ENCODE measurements at places on chromosomes 13 and 19.

DNA sequence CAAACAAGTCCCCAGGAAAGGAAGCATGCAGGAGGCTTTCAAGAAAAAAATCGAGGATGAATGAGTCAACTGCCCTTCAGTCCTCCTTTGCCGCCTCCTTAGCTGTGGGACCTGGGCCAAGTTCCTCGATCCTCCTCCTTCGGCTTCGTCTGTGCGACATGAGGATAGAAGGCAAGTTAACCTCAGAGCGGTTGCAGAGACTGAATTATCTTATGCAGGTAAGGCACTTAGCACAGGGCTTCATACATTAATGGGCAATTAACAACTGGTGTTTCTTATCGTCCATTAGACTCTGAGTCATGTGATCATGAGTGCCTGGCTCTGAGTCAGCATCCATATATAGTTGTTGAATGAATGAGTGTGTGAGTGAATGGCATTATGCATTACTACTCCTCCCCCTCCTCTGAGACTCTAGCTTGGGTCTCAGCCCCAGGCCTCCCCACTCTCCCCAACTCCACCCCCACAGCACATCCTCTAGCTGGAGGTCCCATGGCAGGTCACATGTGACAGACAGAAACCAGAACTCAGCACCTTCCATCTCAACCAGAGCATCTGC, 1.6 kb upstream of the TTC9B start:
- DNase-seq: no peak

GRCh38 chr19:58007285-58007684, 4.7 kb upstream of the ZNF606 start:
- DNase-seq: no peak

DNA sequence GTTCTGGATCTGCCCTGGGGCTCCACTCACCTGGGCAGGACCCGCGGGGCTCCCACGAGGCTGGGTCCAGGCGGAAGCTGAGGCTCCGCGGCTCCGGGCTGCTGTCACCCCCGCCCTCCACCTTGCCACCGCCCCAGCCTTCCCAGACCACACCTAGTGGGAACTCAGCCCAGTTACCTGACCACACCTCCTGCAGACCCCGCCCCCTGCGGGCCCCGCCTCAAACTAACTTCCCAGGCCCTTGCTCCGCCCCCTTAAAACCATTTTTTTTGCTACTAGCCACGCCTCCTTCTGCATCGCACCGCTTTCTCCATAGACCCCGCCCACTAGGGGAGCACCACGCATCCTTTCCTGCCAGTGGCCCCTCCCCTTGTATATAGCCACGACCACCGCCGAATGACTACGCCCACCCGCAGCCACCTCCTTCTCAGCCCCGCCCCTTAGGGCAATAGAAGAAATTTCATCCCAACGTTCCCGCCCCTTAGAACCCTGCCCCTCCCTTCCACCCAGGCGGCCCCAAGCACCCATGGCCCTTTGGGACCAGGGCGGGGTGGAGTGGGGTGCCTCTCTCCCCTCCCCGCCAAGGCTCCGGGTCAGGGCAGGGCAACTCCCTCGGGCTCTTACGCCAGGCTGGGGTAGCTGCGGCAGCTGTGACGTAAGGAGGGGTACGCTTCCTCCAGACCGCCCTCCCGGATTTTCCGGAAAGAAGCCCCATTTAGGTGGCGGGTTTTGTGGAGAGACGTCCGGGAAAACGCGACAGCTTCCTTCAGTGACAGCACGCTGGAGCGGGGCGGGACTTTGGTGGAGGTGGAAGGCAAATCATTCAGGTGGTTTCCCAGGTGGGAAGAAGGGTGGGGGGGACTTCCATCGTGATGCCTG, at the start of gene SH2D3A:
SH2D3A (minus strand) TSS at position 79 of the 879 bp plus-strand sequence. CDS start 3,687 bp downstream, outside the sequence.
- peak; percentile 94 for DNase-seq

GRCh38 chr13:43306372-43306771, 283.0 kb downstream of the DNAJC15 start:
- DNase-seq: no peak

GRCh38 chr13:112807653-112808376, 118.0 kb downstream of the ATP11A start:
- no peak for DNase-seq

DNA sequence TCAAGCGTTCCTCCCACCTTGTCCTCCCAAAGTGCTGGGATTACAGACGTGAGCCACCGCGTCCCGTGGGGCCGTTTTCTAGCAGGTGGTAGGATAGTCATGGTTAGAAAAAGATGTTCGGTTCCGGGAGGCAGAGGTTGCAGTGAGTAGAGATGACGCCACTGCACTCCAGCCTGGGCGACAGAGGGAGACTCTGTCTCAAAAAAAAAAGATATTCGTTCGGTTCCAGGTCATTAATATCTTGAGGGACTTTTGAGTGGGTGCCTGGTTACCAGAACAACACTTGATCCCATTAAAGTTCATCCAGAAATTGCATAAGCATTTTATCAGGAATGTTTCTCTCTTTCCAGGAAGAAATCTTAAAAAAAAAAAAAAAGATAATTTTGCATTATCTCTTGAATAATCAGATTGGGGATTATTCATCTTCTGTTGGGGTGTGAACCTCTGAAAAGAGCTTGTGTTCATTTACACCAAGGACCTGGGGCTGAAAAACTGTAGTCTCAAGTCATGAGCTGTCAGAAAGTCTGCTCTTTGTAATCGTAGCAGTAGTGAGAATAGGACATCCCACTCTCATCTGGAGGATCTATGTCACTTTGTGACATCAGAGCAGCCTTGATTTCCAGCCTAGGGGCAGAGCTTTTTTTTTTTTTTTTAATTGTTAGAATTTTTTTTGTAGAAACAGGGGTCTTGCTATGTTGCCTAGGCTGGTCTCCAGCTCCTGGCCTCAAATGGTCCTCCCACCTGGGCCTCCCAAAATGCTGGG, 1.0 kb upstream of the ETHE1 start:
- DNase-seq: no peak

DNA sequence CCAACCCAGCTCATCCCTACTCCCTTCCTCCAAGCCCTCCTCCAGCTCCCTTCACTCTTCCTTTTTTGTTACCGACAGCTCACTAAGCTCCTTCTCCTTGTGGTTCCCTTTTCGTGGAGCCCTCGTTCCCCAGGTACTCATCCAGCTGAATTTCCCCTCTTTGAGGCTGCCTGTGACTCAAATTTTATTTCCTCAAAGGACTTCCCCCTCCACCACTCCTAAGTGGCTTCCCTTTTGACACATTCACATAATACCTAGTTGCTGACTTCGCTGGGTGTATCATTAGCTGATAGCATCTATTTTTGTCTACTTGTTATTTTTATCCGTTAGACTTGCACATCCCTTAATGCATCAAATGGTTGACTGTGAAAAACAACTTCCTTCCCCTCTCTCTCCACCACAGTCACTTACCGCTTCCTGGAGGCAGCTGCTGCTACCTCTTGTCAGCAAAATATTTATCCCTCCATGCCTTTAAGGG, 14.5 kb downstream of the FFAR2 start:
- no peak for DNase-seq

DNA sequence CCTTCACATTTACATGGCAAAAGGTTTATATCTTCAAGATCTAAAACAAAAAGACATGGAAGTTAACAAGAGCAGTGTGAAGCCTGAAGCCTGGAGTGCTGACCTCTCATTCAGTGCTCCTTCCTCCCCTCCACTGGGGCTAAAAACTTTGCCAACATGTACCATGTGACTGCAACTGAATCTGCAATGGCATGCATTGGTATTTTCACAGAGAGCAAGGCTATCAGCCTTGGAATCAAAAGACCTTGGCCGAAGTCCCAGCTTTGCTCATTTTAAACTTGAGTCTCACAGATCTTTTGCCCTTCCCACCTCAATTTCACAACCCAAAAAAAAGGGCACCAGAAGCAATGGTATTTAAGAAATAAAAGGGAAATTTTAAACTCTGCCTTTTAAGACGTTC, 325.1 kb downstream of the DCT start:
- DNase-seq: peak; percentile 30

DNA sequence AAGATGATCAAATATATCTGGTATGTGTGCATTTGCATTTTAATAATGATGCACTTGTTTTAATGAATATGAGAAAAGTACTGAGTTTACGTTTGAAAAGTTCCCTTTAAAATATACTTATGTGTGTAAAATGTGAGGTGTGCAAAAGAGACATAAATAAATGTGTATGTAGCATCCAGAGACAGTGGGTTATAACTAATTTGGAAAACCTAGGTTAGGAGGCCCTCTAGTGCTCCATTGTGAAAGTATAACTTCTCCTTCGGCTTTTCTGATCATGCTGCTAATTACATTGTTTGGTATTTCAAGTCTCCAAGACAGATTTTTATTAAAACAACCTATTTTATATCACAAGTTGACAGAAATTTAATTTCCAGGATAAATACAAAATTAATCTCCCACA, 30.1 kb downstream of the SCEL start:
- no peak for DNase-seq

DNA sequence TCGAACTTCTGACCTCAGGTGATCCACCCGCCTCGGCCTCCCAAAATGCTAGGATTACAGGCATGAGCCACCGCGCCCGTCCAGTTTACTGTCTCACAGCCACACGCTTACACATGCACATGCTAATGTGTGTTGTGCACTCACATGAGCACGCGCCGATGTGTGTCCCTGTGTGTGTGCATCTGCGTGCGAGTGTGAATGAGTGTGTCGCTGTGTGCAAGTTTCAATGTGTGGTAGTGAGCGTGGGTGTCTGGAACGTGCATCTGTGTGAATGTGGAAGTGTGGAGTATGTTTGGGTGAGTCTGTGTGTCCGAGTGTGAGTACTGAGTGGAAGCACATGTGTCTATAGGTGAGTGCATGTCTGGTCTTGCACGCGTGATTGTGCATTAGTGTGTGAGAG, 4.2 kb downstream of the MAST1 start:
- no peak for DNase-seq

DNA sequence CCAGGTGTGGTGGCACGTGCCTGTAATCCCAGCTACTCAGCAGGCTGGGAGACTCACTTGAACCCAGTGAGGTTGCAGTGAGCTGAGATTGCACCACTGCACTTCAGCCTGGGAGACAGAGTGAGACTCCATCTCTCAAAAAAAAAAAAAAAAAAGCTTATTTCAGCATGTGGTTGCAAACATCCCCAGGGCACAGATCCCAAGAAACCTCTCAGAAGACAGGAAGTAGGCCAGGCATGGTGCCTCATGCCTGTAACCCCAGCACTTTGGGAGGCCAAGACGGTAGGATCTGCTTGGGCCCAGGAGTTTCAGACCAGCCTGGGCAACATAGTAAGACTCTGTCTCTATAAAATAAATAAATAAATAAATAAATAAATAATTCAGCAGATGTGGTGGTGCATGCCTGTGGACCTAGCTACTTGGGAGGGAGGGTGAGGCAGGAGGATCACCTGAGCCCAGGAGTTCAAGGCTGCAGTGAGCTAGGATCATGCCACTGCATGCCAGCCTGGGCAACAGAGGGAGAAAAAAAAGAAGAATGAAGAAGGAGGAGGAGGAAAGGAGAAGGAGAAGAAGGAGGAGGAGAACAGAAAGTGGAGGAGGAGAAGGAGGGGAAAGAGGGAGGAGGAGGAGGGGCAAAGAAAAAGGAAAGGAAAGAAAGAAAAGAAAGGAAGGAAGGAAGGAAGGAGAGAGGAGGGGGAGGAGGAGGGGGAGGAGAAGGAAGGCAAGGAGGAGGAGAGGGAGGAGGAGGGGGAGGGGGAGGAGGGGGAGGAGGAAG, 4.3 kb upstream of the LRRC8E start:
- no peak for DNase-seq

GRCh38 chr13:96771486-96772367, 222.5 kb downstream of the OXGR1 start:
- no peak for DNase-seq

GRCh38 chr13:95391785-95392184, 90.5 kb upstream of the ABCC4 start:
- DNase-seq: no peak

GRCh38 chr19:46022431-46023310, at the start of gene PGLYRP1:
Gene PGLYRP1, minus strand, starts transcription at chr19:46023053. Its CDS starts 32 bp downstream, at chr19:46023021.
- no peak for DNase-seq

- no peak for DNase-seq
Observed at GRCh38 chr13:78630511-78630910, 27.2 kb upstream of the POU4F1 start.

DNA sequence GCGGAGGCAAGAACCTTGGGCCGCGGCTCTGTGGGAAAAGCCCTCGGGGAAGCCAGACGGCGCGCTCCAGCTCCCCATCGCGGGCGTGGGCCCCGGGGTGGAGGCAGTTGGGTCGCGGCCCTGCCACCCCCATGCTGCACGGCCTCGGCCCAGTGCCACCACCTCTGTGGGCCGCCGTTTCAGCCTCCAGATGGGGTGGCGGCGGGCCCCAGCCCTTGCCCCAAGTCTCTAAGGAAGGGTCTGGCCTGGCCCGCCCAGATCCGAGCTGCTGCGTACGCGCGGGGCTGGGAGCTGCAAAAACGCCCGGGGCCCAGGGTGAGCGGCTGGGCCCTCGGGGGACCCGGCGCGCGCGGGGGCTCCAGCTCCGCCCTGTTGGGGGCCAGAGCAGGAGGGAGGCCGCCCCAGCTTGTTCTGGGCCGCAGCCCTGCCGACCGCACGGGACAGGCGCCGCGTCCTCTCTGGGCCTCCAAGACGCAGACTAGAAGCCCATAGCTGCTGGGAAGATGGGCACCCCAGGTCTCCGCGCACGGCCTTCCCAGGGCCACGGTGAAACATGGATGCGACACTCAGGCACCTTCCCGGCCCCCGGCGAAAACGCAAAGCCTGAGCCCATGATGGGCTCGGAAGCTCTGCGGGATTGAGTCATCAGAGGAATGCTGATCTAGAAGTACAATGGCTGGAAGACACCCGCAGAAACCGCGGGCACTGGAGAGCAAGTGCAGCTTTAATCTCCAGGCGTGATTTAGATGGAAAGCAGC, 110.1 kb downstream of the KCTD15 start:
- peak; percentile 28 for DNase-seq

DNA sequence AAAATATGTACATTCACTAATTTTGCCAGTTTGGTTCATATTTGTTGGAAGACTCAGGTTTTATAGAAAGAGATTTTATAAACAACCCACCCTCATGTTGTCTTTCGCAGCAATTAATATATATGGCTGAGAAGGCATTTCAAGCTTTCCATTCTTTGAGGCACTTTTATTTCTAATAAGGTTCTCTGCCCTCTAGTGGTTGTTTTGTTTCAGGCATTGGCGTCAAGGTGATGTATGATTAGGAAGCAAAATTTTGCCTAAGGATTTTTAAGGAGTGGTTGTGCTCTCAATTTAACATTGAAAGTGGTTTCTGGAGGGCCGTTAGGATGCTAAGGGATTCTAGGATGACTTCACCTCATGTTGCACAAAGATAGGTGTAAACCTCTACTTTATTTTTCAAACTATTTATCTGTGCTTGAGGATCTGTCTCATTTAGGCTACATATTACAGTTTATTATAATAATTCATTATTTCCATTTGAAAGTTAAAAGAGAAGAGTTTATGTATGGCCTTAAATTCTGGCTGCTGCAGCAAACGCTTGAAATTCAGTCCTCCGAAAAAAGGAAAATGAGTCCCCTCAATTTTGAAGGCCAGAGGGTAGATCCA, 35.9 kb downstream of the OXGR1 start:
- DNase-seq: no peak

GRCh38 chr19:43471091-43471490, 5.7 kb upstream of the LYPD3 start:
- no peak for DNase-seq

DNA sequence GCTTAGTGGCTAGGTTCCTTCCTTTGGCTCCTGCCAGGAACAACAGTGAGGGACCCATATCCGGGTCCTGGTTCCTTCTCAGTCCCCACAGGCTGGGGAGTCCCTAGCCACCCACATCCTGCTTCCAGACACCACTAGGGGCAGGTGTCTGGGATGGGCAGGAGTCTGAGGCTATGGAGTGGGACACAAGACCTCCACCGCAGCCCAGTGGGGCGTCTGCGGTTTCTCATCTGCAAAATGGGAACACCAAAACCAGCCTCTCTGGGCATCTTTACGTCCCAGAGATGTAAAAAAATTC, 879 bp upstream of the FCGBP start:
- DNase-seq: no peak

- no peak for DNase-seq
Observed at GRCh38 chr19:14015524-14016035, 9.5 kb upstream of the RFX1 start.
